HT-29 (cell line): ENCODE measurements at places on chromosomes 7 and 10. TPM values are rescaled to one million over a fixed set of nuclear protein-coding genes. Genes with fewer than 3 reads are reported as not detected.

- DNase-seq, result no peak
Measured at GRCh38 chr7:4886671-4887070, 3.2 kb upstream of the RADIL start.

- peak; percentile 54 for DNase-seq
Measured at GRCh38 chr10:126969310-126969709, 64.1 kb downstream of the DOCK1 start.

DNA sequence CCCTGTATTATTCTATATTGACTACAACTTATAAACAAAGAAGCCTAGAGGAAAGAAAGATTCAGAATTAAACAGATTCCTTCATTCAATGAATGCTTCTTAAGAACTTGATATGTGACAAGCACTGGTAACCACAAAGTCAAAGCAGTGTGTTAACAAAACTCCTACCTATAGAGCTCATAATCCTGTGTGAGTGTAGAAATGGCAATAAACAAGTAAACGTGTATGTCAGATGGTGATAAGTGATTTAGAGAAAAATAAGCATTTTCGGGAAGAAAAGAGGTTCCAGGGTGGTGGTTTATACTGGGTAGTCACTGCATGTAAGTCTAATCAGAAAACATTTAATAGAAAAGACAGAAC, 141.3 kb downstream of the JMJD1C start:
- no peak for DNase-seq

DNA sequence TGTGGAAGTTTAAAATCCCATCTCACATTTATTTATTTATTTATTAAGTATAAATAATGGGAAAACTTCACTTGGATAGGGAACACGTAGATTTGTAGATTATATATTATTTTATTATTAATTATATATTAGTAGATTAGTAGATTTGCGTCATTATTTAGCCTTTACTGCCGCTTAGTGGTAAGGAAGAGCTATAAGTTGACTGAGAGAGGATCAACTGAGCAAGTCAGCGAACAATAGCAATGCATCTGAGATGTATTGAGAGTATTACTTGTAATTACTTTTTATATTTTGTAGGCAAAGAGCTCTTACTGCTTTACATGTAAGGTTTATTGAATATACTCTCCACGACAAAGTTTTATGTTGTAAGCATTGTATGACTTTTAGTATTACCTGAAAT, 244.5 kb upstream of the ANKRD30A start:
- DNase-seq, result peak; percentile 31

GRCh38 chr7:159122276-159122675, 22.4 kb downstream of the VIPR2 start:
- no peak for DNase-seq

- no peak for DNase-seq
Measured at GRCh38 chr10:3683560-3683959, 101.4 kb downstream of the KLF6 start.

GRCh38 chr10:86673827-86674581, 5.7 kb downstream of the LDB3 start:
- peak; percentile 32 for DNase-seq

GRCh38 chr7:69966766-69967591, 368.7 kb downstream of the AUTS2 start:
- DNase-seq, result no peak

- DNase-seq, result no peak
Measured at GRCh38 chr10:59342723-59343122, 19.6 kb downstream of the FAM13C start.

DNA sequence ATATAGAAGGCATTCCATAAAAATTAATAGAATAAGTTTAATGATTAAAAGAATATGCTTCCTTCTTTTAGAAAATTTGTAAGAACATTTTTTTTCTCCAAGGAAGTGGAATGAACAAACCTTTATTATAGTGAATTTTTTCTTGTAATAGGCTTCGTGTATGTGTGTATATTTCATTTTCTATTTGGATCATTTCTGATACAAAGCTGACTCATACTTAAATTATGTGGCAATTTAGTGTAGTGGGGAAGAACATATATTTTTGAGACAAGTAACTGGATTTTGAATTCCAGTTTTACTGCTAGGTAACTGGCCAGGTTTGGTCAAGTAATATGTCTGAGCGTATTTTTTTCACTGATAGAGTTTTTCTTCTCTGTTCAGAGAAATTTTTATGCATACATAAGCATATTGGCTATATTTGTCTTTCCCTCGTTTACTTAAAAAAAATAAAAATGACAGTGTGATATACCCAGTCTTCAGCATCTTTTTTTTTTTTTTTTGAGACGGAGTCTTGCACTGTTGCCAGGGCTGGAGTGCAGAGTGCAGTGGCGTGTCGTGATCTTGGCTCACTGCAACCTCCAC, 50.8 kb downstream of the CDK13 start:
- no peak for DNase-seq

DNA sequence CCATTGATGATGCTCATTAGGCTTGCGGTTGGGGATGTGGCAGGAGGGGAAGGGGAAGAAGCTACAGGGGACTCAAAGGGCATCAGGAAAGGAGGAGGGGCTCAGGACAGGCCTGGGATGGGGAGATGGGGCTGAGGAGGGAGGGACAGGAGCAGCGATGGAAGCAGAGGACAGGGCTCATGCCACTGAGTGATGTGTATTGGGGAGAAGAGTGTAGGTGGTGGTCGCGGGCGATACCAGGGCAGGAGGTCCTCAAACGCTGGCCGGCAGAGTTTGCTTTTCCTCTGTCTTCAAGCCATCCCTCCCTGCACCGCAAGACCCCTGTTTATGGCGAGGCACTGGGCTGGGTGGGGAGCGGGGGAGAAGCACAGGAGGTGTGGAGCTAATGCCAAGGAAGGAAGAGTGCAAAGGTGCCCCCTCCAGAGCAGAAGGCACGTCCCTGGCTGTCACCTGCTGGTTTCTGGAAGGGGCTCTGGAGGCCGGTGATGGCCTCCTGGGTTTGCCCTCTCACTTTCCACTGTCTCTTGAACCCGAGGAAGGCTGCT, 134.7 kb downstream of the SVIL start:
- no peak for DNase-seq

DNA sequence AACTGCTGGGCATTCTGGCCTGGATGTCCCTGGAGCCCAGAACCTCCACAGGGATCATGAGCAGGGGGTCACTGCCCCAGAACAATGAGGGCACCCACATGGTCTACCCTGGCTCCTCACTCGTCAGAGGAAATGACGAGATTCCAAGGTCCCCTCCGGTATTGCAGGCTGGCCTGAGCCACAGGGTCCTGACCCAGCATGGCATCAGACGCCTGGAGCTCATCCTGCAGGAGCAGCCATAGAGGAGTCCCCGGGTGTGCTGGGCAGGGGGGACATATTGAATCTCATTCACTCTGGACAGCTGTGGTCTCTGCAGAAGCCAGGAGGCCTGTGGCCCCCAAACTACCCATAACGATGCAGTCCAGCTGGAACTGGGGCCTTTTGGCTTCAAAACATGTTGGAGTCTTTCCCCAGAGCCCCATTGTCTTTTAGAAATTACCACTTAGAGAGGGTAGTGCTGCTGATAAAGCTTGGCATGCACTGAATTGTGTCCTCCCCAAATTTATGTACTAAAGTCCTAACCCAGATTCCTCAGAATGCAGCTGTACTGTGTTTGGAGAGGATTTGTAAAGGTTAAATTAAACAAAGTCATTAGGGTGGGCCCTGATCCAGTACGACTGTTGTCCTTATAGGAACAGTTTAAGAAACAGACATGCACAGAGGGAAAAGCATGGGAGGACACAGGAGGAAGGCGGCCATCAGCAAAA, 27.7 kb downstream of the ANXA8 start:
- no peak for DNase-seq

DNA sequence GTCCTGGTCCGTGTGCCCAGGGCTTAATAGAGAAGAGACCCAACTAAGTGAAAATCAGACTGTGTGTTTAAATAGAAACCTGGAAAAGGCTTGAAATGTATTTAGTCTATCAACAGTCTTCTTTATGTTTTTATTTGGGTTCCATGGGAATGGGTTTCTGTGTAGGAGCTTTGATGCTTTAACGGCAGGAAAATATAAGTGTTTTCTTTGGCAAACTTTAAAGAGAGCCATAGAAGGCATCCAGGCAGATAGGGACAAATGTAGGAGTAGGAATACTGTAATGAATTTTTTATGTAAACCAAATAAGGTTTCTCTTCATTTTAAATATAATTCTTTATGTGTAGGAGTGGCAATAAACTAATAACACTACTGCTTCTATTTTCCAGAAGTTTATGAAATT, 989.0 kb downstream of the GATA3 start:
- DNase-seq, result no peak

GRCh38 chr10:4545062-4545461, 280.9 kb upstream of the AKR1E2 start:
- no peak for DNase-seq

GRCh38 chr7:148747274-148747673, 48.6 kb downstream of the CUL1 start:
- peak; percentile 18 for DNase-seq

GRCh38 chr10:121862649-121863048, 65.2 kb downstream of the ATE1 start:
- no peak for DNase-seq

- no peak for DNase-seq
Measured at GRCh38 chr10:1608851-1609647, 128.3 kb downstream of the ADARB2 start.

- DNase-seq, result peak; percentile 88
Measured at GRCh38 chr7:15561835-15562234, at the start of gene AGMO. Gene AGMO, minus strand, starts transcription at chr7:15562015.

GRCh38 chr7:5699467-5700384, 81.7 kb downstream of the RNF216 start:
- no peak for DNase-seq

DNA sequence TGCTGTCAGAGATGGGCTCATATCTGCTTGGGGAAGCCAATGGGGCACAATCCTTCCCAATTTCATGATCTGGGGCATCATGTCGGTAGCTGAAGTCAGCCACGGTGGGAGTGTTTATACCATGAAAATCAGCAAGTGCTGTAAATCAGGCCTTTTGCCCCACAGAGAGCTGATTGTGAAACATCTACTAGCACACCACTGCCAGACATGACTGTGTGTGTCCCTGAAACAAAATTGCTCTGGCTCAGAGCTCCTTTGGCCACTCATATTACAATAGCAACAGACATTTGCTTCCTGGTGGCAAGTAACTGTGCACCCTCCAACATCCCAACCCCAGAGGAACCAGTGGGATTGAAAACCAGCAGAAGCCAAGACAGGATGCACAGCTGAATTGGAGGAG, 23.7 kb downstream of the GPR26 start:
- no peak for DNase-seq

- DNase-seq, result peak; percentile 43
Measured at GRCh38 chr10:88792661-88793060, 9.9 kb upstream of the LIPM start.

GRCh38 chr7:74199551-74200355, 10.1 kb upstream of the LAT2 start:
- DNase-seq, result no peak

DNA sequence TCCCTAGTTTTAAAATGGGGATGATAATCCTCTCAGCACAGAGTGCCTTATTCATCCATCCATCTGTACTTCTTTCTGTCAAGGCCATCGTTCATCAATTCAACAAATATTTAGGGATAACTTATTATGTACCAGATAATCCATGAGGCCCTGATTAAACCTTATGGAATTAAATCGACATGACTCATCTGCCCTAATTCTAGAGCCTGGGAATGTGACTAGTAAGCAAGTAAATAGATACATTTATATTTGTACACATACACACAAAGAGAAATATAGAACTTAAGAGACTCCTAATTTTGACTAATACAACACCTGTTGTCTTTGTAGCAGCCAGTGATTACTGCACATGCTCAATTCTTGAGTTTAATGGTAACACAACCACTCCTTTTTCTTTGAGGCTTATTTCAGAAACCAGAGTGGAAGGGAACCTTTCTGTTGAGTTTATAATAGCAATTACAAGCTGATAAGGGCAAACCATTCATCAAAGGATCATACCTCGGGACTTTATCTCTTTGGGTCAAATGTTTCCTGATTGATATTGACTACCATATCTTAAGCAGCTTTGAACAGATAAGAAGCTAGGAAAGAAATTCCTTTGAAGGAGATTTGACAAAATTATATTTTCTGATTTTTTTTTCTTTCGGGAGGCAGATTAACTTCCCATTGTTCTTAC, 122.7 kb downstream of the ARID5B start:
- no peak for DNase-seq

DNA sequence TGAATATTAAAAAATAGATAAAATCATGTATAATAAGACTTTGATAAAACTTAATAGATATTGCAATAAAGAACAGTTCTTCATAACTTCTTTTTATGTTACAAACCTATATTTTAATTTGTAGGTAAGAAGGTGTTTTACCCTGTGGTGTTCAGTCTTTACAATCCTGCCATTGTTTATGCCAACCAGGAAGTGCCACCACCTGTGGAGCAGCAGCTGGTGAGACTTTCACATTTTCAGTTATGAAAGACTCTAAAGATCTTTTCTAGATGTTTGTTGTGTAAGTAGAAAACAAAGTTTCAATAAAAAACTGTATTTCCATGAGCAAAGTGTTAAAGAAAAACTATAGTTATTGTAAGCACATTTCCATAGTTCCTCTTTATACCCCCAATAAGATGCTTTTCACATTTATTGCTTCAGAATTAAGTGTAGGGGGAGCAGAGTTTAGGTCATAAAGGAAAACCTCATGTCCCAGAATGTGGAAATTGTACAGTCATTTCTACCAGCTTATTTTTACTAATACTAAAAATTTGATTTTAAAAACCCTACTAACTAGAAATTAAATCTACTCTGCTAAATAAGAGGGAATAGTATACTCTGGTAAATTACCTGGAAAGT, 28.7 kb downstream of the CSGALNACT2 start:
- DNase-seq, result no peak

DNA sequence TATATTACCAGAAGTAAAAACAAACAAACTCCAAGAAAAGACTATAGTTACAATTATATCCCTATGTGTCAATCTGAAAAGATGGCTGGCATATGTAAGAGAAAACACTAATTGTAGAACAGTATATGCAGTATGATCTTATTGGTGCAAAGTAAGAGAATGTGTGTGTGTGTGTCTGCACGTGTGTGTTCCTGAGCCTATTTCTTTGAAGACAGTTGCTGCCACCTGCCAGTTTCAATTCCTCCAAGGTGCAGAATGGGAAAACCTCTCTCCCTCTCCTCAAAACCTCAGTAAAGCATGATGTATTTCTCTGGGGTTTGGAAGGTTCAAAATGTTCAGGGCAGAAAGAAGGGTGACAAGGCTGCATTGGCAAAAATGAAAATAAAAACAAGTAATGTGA, 8.8 kb upstream of the SFTPA1 start:
- no peak for DNase-seq

- DNase-seq, result no peak
Measured at GRCh38 chr10:67296926-67297325, 371.1 kb downstream of the LRRTM3 start.

GRCh38 chr10:131444286-131444685, 132.8 kb upstream of the TCERG1L start:
- no peak for DNase-seq

- no peak for DNase-seq
Measured at GRCh38 chr7:140069298-140069949, 6.7 kb upstream of the PARP12 start.

SPDYE16 gene
- 0.15 and 0.63 TPM in 2 replicates for total RNA-seq

NXPH1 gene
- not detected in 2 replicates for total RNA-seq

NKX1-2 gene
- total RNA-seq, result not detected in 2 replicates

MYL10 gene
- not detected in 2 replicates for total RNA-seq

FXYD4 gene
- not detected in 2 replicates for total RNA-seq

NODAL gene
- not detected in 2 replicates for total RNA-seq

HABP2 gene
- not detected in 2 replicates for total RNA-seq

SPDYE8 gene
- not detected in 2 replicates for total RNA-seq

GPRIN2 gene
- 0.70 and 0.89 TPM in 2 replicates for total RNA-seq

MDFIC gene
- total RNA-seq, result not detected in 2 replicates

PTF1A gene
- total RNA-seq, result not detected in 2 replicates

ARID5B gene
- total RNA-seq, result 16.9 and 18.9 TPM in 2 replicates

FRMPD2 gene
- not detected in 2 replicates for total RNA-seq

HYAL4 gene
- total RNA-seq, result 0.79 and 2.8 TPM in 2 replicates
